ENCODE measurements at places on chromosomes 4 and X. TPM values are rescaled to one million over a fixed set of nuclear protein-coding genes. Genes with fewer than 3 reads are reported as not detected.

DNA sequence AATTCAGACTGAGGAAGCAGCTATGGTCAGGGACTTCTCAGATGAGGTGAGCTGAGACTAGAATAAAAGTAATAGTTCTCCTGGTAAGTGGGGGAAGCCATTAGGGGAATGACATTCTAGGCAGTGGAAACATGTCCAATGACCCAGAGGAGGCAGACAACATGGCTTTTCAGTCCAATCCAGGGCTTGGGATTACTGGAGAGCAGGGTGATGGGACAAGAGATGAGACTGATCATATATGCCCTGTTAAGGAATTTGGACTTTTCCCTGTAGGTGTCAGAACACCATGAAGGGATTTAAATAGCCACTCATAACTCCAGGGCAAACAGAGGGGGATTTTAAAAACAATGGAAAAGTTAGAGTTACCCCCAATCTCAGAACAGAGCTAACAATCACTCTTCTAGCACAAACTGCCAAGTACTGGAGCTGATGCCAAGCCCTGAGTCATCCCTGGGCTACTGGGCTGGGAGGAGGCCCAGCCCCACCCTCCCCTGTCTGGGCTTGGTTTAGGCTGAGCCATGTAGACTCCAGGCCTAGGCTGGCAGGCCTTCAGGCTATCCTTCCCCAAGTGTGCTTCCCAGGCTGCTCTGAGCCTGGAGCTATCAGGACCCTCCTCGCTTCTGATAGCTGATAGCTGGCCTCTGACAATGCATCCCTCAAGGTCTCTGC, 22.7 kb upstream of the MSN start:
- peak; percentile 20 for DNase-seq

DNA sequence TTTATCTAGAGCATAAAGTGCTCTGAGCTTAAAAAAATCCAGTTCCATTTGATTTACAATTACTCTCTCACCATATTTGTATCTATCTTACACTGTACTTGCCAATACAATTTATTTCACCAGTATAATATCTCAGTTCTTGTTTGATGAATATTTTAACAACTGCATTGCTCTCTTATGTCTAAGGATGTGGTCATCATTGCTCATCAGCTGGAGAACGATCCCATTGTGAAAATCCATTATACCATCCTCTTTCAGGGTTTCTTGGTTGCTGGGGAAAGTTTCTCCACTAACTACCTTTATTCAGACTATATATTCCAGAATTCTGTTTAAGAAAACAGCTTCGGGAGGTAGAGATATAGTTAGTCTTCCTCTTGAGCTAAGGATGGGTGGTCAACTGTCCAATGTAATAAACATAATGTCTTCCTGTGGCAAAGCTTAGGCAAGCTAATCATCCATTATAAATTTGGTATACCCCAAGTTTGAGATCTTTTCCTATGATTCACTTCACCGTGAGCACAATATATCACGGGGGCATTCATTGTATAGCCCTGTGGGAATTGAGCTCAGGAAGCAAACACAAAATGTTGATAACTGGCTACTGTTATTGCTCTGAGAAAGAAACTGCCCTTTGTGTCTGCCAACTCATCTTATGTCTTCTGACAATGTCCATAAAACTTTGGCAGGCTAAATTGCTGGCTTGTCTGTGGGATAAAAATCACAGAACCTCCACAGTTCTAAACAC, 2361.9 kb downstream of the ARAP2 start:
- no peak for DNase-seq

DNA sequence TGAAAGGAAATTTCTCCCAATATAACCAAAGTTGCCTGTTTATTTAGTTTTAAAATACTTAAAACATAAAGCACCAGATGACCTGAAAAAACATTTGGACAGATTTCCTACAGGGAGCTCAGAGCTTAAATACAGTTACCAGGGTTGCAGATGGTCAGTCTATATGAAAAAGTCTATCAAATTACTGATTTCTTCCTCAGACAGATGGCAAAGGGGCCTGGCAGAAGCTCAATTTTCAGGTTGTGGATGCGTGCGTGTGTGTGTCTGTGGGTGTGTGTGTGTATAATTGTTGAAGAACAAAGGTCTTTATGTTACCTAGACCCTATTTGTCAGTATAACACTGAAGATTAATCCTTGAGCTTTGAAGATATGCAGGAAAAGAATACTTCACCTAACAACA, 169.4 kb downstream of the MAD2L1 start:
- DNase-seq = no peak

DNA sequence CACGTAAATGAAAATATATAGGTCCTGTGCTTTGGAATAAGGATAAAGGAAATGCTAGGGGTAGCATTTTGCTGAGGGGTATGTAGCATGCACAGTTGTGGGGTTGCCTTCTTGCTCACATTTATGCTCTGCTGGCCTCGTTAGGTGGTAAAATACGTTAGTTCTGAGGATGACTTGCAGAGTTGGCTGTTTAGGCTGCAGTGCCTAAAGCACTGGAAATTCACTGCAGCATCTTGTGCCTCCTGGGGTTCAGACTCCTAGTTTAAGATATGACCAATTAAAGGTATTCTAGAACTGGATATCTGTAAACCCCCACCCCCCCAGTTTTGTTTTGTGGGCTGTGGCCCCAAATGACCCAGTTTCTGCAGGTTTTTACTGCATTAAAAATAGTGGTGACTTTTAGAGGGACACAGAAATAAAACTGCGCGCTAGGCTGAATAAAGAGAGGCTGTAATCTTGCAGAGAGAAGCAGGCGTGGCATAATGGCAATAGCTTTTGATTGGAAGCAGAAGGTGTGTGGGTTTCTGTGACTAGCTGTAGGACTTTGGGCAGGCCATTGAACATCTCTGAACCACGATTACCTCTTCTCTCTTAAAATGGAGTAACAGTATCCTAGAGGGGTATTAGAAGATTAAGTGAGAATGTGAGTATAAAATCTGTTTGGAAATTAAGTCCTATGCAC, 79.3 kb downstream of the REPS2 start:
- DNase-seq = no peak

DNA sequence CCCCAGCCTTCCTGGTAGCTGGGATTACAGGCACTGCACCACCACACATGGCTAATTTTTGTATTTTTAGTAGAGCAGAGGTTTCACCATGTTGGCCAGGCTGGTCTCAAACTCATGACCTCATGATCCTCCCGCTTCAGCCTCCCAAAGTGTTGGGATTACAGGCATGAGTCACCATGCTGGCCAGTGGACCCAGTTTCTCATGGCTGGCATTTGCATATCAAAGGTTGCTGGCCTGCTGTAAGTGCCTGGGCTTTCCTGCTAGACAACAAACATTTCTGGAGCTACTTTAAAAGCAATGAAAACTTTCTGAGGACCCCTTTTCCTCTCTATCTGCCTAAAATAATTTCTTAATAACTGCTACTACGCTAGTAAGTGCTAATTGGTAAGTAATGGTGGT, 228.2 kb downstream of the PCDH10 start:
- no peak for DNase-seq

- DNase-seq = peak; percentile 77
These were observed 951.2 kb upstream of the DIAPH2 start for GRCh38 chrX:95733426-95733825.

DNA sequence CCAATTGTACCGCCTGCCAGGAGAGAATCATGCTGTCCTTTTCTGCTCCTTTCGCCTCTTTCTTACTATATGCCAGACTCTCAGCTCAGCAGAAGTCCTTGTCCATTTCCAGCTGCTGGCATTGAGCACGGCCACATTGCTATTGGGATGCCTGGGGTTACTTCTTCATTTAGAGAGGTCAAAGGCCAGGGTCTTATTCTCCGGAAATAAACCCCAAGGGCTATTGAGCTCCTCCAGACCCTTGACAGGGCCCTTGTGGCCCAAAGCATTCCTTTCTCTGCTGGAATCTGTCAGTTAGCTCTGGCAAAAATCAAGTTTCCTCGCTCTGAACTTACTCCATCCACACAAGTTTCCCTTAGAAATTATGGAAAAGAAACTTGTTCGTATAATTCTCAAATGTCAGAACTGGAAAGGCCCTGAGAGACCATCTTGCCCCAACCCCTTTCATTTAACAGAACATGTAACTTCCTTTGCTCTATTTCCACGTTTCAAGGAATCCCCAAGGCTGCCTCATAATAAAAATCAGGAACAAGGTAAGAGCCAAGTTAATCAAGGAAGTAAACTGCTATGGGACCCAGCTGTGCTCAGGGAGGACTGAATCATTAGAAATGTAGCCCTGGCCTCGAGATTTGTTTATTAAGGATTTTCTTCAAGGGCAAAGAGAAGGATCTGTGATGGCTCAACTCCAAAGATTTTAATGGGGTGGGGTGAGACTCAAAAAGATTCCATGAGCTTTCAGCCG, 11.8 kb downstream of the AKAP4 start:
- no peak for DNase-seq

DNA sequence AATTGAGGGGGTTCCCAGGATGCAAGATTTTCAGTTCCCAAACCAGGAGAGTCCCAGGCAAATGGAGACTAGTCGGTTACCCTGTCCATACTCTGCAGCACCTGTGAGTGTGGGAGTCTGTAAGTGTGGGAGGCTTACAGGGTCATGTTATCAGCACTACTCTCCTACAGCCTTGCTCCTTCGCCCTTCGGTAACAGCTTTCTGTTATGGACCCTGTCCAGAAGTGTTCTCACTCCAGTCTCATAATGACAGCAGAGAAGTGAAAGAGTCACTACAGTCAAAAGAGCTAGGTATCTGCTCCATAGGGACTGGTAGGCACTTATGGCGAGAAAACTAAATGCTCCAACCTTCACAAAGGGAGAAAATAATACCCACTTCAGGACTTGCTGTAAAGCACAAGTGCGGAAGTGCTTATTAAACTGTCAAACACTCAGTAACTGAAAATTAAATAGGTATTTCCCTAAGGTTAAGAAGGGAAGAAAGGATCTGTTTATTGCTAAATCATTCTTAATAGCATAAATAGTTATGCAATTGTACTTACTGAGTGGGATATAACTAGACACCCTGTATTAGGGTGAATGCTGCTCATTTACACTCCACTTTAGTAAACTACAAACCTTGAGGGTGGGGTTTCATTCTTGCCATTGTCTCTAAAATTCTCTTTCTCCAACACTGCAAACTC, 2.7 kb upstream of the ADH7 start:
- no peak for DNase-seq

GRCh38 chr4:113824396-113824795, 62.9 kb upstream of the CAMK2D start:
- DNase-seq = no peak

GRCh38 chr4:8353912-8354453, 84.4 kb downstream of the HTRA3 start:
- DNase-seq = peak; percentile 51

- no peak for DNase-seq
These were observed 5.0 kb downstream of the PRMT9 start for GRCh38 chr4:147678796-147679549.

- no peak for DNase-seq
These were observed 2.5 kb upstream of the RS1 start for GRCh38 chrX:18674417-18674787.

DNA sequence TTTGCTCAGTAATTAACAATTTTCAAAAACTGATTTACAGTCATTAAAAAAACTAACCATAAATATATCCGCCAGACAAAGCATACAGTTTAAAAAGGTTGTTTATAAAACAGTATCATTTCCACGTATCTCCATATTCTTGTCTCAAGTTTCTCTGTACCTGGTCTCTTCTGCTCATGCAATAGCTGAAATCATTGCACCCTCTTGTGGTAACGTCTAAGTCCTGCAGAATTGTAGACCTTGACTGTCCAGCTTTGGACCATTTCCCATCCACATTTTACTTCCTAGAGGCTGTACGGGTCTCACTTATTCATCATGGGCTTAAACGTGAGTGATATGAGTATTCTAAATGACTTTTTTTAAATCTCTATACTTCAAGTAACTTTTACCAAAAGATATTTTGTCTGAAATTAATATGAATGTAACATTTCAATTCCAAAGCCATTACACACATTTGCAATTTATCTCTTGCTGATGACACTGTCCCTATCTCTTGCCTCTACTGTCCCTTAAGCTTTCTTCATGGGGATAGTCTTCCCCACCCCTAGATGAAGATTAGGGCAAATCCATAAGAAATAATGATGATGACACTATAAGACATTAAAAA, 118.5 kb downstream of the BTC start:
- peak; percentile 81 for DNase-seq

GRCh38 chr4:110188113-110188512, 10.3 kb downstream of the ELOVL6 start:
- DNase-seq = no peak

GRCh38 chr4:94856030-94856429, 98.3 kb downstream of the BMPR1B start:
- DNase-seq = no peak

GRCh38 chrX:153564047-153564606, 34.8 kb downstream of the CCNQ start:
- DNase-seq = peak; percentile 31

DNA sequence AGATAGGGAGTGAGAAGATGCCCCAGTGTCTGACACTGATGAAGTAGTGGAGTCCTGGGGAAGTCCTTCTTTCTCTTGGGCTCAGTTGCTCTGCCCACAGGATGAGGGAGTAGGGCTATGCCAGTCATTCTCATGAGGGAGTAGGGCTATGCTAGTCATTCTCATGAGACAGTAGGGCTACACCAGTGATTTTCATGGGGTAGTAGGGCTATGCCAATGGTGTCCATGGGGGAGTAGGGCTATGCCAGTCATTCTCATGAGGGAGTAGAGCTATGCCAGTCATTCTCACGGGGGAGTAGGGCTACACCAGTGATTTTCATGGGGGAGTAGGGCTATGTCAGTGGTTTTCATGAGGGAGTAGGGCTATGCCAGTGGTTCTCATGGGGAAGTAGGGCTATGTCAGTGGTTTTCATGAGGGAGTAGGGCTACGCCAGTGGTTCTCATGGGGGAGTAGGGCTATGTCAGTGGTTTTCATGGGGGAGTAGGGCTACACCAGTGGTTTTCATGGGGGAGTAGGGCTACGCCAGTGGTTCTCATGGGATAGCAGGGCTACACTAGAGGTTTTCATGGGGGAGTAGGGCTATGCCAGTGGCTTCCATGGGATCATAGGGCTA, 43.3 kb upstream of the SOD3 start:
- DNase-seq = no peak

DNA sequence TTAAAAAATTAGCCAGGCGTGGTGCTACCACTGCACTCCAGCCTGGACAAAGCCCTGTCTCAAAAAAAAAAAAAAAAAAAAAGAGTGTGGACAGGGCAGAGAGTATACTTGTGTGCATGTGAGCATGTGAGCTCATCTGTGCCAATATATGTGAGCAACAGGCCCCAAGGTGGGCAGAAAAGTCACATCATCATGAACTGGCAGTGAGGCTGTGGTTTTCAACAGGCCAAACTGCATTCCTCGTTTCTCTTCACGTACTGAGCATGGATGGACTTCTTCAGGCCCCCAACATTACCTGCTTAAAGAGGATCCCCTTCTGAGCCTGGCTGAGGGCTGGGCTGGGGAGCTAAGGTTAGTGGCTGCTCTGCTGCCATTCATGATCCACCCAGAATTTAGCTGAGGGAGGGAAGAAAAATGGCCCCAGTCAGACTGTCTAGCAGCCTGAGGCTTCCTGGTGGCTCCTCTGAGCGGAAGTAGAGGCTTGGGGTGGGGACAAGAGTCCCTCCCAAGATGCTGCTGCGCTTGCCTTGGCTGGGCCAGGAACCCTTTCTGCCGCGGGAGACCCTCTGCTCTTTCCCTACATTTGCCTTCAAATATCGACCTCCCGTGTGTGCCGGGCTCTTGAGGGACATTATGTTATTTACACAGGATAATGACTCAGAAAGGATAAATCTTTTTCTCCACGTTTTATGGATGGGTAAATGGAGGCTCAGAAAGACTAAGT, 55.0 kb downstream of the DIPK2B start:
- no peak for DNase-seq

Gene MORC4
- total RNA-seq = 22.9 TPM

Gene TRPC3
- 0.89 TPM for total RNA-seq

Gene EDA2R
- 0.38 TPM for total RNA-seq

Data from SJCRH30 (cell line).